ENCODE measurements at places on chromosomes 1 and 21.

DNA sequence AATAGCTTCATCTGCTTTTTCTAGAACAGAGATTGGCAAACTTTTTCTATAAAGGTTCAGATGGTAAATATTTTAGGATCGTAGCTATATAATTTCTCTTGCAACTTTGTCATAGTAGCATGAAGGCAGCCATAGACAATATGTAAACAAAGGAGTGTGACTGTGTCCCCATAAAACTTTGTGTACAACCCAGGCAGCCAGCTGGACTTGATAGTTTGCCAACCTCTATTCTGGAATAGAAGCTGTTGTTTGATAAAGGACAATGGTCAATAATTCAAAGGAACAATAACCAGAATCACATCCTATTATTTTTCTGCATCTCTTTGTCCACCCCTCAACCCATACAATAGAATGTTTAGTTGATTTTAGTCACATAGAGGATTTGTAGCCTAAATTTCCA, 286.7 kb downstream of the LMX1A start:
- no peak for DNase-seq

DNA sequence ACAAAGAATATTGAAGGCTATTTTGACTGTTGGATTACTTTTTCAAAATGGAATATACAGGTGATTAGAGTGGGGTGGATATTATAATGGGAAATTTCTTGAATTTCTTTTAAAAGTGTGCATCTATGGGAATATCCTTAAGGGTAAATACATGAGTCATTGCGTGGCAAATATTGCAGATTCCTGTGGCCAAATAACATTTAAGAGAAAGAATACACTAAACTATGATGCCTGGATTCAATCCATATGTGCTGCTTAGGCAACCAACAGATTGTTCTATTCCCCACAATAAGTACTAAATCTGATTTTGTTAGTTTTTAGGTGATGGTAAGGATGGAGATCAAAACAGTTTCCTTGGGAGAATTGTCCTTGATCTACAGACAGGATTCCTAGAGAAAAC, 119.5 kb downstream of the HMCN1 start:
- DNase-seq, result no peak

- no peak for DNase-seq
These were observed 36.5 kb downstream of the PTPN14 start for GRCh38 chr1:214514819-214515383.

- no peak for DNase-seq
These were observed 70.8 kb downstream of the TIAM1 start for GRCh38 chr21:31273278-31273677.

GRCh38 chr1:198363625-198364151, 176.8 kb downstream of the ATP6V1G3 start:
- no peak for DNase-seq

- peak; percentile 7 for DNase-seq
These were observed 1719.5 kb downstream of the MRPL39 start for GRCh38 chr21:23887725-23888306.

Data from stimulated activated CD8-positive, alpha-beta memory T cell treated with anti-CD3 and anti-CD28 coated beads, Interleukin-15, amount 100 ng/mL, for 4 hours (primary cell).